ENCODE measurements at places on chromosomes 16 and 17. TPM values are rescaled to one million over a fixed set of nuclear protein-coding genes. Genes with fewer than 3 reads are reported as not detected.

DNA sequence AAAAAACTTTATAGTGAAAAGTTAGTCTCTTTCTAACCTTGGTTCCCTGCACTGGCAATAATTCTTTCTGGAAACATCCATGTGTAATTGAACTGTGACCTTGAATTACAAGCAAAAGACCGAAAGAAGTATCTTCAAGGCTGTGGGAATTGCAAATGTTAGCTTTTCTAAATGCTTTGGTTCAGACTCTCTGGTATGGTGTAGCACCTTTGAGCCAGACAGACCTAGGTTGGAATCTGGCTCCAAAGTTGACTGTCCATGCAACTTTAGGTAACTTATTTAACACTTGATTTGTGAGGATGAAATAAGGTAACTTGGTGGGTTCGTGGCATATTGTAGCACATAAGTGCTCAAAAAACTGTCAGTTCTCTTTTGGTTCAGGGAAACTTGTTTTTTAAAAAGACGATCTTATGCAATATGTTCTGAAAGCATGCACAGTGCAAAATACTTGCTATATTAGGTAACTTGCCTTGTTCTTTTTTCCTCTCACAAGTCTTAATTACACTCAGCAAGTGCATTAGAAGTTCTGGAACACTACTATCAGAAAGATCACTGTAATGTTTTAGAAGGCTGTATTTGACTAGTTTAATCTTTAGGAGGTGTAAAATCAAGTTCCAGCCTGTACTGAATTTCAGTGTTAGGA is 46.3 kb downstream of the TANGO6 start:
- DNase-seq, result no peak

GRCh38 chr17:4463818-4464476 is 30.2 kb downstream of the SPNS3 start:
- no peak for DNase-seq

DNA sequence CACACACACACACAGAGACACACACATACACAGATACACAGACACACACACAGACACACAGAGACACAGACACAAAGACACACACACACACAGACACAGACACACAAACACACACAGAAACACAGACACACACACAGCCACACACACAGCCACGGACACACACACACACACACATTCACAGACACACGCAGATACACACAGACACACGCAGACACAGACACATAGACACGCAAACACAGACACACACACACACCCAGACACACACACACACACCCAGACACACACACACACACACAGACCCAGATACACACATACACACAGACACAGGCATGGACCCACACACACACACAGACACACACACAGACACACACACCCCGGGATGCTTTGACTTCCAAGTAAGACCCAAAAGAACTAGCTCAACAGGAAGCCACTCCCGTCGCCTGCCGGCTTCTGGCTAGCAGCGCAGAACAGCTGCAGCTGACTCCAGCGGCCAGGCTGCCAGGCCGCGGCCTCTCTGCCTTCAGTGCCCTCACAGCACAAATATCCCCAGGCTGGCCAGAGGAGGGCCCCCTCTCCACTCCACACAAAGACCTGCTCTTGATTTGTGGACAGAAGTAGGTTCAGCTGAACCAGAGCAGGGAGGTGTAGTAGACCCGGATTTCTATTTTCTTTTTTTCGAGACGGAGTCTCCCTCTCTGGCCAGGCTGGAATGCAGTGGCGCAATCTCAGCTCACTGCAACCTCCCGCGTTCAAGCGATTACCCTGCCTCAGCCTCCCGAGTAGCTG is 6.0 kb upstream of the CHRNE start:
- DNase-seq, result peak; percentile 85

DNA sequence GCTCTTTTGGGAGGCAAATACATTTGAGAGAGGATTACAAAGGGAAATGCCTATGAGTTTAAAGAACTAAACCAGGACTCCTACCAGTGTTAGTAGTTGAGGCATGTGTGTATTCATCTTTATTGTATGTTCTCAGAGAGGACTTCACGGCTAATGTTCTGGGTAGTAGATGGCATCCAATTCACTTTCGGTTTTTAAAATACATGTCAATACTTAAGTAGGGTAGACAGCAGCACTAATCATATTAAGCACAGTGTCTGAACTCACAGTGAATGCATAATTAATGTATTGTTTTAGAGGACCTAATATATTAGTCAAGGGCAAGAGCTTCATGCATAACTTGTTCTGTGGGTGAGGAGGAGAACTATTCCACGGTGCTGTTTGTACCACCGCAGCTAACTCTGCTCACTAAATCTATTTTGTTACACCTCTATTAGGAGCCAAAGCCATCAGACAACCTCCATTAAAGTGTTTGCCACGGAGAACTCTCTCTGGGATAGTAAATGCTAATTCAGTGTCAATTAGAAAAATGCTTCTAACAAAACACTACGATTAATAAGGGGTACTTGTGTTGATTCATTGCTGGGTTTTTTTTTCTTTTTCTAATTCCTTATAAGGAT is 56.3 kb downstream of the COX10 start:
- no peak for DNase-seq

DNA sequence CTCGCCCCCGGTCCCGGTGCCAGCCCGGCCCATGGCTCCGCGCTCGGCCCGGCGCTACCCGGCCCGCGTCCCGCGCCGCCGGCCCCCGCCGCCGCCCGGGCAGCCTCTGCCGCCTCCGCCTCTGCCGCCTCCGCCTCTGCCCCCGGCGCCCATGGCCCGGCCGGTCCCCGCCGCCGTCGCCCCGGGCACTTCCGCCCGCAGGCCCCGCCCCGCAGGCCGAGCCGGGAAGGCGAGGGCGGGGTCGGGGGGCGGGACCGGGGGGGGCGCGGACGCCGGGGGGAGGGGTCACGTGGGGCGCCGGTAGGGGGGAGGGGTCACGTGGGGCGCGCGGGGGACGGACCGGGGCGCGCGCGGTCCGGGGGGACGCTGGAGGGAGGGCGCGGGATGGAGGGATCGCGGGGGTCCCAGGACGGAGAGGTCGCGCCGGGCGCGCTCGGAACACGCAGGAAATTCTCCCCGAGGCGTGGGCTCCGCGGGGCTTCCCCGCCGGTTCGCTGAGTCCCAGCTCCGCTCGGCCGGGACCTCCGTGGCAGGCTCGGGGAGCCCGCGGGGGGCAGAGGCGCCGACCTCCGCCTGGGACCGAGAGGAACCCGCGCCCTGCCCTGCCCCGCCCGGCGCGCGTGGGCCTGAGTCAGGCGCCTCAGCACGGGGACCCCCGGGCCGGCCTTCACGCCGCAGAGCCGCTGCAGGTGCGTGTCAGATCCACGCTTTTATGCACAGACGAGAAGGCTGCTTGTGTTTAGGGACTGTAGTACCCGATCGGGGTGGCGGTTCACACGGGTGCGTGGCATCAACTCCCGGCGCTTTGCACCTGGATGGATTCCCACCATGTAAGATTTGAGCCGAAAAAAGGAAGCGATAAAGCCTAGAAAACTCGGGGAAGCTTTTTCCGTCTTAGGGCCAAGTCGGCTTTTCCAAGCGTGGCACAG is at the start of gene PGAP6:
Gene PGAP6 (minus strand): TSS at position 190 of the 929 bp plus-strand sequence. CDS start 157 bp downstream, at position 33.
- DNase-seq, result no peak

GRCh38 chr17:82339634-82340580 is 6.3 kb upstream of the SECTM1 start:
- no peak for DNase-seq

DNA sequence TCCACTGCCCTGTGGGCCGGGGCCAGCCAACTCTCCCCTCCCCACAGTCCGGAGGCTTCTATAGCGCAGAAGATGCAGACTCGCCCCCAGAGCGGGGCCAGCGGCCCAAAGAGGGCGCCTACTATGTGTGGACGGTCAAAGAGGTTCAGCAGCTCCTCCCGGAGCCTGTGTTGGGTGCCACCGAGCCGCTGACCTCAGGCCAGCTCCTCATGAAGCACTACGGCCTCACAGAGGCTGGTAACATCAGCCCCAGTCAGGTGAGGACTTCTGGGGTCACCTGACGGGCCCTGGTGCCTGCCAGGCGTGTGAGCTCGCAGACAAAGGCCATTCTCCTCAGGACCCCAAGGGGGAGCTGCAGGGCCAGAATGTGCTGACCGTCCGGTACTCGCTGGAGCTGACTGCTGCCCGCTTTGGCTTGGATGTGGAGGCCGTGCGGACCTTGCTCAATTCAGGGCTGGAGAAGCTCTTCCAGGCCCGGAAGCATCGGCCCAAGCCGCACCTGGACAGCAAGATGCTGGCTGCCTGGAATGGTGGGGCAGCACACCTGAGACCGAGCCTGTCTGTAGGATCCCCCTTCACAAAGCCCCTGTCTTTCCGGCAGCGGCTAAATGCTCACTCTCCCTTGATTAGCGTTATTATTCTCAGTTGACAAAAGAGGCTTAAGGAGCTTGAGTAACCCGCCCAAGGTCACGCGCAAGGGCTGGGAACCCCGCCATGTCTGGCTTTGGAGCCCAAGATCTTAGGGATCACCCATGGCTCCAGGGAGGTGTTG is 3.9 kb downstream of the SPATA20 start:
- peak; percentile 87 for DNase-seq

DNA sequence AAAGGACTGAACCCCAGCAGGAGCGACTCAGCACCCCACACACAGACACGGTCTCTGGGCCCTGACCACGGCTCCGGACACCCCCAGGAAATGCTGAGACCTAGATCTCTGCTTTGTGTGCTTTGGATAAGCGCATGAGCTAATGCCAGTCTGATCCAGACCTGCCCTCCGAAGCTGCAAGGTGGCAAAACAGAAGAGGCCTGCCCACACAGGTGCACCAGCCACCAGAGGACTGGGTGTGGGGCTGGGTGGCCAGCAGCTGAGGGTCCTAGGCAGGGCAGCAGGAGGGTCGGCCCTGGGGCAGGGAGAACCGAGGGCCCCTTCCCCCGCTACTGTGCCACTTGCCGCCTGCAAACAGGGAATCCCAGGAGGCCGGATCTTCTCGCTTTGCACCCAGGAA is 30.7 kb upstream of the EIF1 start:
- DNase-seq, result no peak

DNA sequence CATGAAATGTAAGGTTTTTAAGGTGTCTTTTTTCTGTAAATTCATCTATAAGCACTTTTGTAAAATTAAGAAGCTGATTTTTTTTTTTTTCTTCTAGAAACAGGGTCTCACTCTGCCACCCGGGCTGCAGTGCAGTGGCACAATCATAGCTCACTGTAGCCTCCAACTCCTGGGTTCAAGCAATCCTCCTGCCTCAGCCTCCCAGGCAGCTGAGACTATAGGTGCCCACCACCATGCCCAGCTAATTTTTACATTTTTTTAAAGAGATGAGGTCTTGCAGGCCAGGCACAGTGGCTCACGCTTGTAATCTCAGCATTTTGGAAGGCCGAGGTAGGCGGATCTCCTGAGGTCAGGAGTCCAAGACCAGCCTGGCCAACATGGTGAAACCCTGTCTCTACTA is 4.5 kb upstream of the CYB5B start:
- no peak for DNase-seq

- DNase-seq, result peak; percentile 23
Measured at GRCh38 chr16:66026211-66026610, 340.3 kb upstream of the CDH5 start.

DNA sequence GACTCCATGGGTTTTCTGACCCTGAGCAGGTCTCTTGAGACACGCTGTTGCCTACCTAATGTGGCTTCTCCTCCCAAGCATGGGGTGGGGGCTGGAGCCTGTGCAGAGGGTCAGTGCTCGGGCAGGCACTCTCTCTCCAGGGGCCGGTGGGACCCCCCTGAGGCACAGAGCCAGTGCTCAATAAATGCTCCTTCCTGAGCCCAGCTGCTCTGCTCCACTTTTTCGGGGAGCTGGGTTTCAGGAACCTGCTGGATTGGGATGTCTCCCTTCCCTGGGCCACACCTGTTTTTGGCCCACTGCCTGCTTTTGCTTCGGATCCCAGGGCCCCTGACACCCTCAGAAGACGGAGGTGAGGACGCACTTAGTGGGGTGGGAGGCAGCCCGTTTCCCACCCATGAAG is 1.3 kb upstream of the TRIM65 start:
- no peak for DNase-seq

DNA sequence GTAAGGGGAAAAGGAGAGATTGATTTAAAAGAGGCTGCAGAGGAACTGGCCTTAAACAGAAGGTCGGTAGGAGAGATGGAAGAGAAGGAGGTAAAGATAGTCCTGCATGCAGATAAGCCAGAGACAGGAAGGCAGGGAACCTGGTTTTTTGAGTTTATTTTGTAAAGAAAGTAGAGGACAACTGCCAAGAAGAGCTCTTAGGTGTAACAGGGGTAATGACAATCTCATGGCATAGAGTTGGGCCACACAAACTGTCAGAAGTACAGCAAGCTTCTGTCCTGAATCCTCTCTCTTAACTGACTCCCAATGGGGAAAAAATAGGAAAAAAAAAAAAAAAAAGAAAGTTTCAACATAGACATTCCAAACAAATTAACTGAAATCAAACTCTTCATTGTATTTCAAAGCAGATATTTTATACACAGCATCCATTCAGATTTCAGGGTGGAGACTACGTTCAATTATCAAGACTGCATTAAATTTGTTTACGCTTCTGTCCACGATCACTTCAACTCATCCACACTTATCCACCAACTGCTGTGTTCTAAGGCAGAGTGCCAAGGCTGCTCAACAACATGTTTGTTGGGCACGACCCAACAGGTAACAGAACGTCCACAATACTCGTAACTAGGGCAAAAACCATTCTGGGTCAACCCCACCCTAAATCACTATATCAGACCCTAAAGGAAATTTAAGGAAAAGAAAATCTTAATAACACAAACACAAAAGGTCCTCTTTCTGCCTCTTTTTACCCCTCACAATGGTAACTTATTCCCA is 34.9 kb downstream of the USP31 start:
- no peak for DNase-seq

DNA sequence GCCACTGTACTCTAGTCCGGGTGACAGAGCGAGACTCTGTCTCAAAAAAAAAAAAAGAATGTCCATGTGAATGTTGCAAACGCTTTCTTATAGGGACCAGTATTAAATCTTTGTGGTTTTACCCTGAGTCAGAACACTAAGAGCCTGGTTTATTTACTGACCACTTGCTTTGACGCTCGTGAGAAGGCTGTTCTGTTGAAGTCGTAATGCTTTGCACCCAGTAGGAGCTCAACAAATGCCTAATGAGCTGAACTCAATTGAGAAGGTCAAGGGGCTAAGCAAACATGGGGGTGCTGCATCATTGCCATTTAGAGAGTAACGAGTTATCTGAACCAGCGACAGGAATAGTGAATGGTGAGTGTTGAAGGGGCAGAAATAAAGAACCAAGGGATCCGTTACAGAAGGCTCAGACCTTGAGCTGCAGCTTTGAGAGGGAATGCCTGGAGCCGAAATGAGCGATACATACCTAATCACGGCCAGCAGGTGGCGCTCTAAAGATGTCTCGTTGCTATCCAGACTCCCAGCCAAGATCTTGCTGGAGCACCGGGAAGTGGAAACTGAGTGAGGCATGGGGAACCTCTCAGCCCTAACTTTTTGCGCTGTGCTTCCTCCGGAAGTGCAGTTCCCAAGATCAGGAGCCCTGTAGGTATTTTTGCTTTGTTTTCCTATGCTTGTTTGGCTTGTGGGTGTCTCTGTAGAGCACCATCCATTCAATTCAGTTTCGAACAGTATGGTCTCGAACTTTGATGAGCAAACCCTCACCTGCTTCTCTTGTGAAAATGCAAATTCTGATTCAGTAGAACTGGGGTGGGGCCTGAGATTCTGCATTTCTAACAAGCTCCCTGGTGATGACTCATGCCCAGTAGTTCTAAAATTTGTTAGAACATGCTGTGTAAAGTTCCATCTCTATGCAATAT is 12.6 kb upstream of the RNF222 start:
- DNase-seq, result peak; percentile 85

Gene CRHR1
- not detected for total RNA-seq

Gene KCNH6
- total RNA-seq, result not detected

Gene GNG13
- total RNA-seq, result not detected

Gene SLC6A4
- total RNA-seq, result not detected
